Occipital lobe (tissue), 3 donors: ENCODE measurements at places on chromosomes 12 and 14.

DNA sequence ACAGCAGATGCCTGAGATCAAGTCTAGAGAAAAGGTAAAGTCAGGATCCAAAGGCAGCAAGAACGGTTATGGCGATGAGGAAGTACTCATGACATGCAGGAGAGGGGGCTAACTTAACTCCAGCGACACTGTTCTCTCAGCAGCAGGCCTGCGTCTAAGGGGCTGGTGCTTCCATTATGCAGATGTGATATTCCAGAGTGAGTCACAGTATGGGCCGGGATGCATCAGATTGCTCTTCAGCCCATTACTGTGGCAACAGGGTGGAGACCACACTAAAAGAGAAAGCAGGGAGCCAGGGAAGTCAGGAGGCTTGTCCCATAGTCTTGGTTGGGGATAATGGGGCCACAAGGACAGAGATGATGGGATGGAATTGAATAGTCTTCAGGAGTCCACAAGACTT lies 151.8 kb upstream of the NTF3 start:
- no peak for DNase-seq

GRCh38 chr14:97155814-97156213 lies 358.6 kb downstream of the VRK1 start:
- DNase-seq, result no peak

DNA sequence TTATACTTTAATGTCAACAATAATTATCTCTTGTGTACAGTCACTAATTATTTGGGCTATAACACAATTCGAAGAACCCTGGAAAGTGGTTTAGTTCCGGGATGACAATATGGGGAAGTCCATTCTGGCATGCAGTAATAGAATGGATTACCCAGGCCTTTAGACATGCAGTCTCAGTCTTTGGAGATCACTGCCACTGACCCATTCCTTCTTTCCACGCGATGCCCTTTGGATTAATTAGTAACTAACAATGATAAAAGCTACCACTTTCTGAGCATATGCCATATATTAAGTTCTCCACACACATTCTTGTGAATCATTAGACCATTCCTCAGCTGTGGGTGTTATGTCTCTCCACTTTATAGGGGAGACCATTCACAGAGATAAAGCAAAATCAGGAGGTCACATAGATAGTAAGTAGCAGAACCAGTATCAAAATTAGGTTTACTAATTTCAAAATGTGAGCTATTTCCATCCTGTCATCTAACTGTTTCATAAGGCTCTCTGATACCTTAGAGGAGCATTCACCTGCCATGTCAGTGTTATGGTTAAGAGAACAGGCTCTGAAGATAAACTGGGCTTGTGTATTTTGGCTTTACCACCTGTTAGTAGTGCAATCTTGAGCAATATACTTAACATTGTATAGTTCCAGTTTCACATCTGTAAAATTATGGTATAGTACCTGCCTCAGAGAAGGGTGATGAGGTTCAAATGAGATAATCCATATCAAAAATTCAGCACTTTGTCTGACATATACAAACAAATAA lies 27.2 kb upstream of the KCNJ8 start:
- no peak for DNase-seq

- DNase-seq, result no peak
Measured at GRCh38 chr14:72024504-72024903, 92.3 kb downstream of the RGS6 start.

DNA sequence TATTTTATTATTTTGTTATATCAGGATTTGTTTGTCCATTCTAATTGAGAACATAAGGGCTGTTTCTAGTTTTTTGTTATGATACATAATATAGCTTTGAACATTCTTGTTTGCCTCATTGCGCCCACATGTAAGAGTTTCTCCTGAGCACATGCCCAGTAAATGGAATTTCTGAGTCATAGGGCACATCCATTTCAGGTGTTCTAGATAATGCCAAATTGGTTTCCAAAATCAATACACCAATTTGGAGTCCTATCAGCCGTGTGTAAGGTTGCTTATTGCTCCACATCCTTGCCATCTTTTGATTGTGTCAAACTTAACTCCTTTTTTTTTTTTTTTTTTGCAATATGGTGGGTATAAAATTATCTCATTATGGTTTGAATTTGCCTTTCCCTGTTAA lies 97.9 kb upstream of the RESF1 start:
- DNase-seq, result no peak

- DNase-seq, result no peak
Measured at GRCh38 chr12:105860561-105861207, 278.1 kb downstream of the NUAK1 start.

- no peak for DNase-seq
Measured at GRCh38 chr14:31945074-31945613, 132.0 kb upstream of the ARHGAP5 start.

DNA sequence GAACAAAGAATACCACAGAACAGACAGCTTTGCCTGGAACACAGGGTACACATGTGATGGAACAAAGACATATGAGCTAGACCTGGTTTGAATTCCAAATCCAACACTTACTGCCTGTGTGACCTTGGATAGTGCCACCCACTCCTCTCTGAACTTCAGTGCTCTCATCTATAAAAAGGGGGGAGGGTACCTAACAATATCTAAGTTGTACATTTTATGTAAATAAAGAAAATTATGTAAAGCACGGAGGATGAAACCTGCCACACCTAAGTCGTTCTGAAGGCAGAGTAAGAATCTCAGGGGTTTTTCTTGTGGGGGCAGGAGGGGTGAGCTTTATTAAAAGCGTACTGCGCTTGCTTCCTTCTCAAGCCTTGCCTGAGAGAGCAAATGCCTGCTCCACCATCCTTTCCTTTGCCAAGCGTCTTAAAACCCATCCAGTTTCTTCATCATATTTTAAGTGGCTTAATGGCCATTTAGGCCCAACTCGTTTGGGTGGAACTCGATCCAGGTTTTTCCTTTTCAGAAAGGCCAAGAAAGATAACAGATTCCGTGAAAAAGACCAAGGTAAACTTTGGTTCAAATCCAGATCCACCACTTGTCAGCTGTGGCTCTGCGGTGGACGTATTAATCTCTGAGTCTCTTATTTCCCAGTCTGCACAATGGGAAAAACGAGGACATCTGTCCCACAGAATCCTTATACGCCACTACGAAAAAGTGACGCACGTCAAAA lies 946 bp downstream of the DDX24 start:
- DNase-seq, result no peak

- no peak for DNase-seq
Measured at GRCh38 chr12:45010059-45010458, 40.8 kb downstream of the DBX2 start.

DNA sequence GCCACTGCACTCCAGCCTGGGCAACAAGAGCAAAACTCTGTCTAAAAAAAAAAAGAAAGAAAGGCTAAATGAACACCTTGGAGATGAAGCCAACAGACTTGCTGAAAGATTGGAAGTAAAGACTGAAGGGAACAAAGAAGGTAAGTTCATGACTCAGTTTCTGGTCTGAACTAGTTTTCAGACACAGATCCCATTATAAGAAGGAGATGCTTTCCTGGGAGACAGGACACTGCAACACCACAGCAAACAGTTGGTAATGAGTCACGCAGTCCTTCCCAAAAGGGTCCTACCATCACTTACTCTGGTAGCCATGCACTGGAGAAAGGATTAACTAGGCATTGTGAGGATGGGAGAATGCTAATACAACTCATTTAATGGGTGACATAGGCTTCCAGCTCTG lies 97.2 kb downstream of the SSPN start:
- no peak for DNase-seq

- no peak for DNase-seq
Measured at GRCh38 chr12:89863968-89864367, 155.3 kb upstream of the ATP2B1 start.

GRCh38 chr14:31864937-31865855 lies 211.9 kb upstream of the ARHGAP5 start:
- no peak for DNase-seq

DNA sequence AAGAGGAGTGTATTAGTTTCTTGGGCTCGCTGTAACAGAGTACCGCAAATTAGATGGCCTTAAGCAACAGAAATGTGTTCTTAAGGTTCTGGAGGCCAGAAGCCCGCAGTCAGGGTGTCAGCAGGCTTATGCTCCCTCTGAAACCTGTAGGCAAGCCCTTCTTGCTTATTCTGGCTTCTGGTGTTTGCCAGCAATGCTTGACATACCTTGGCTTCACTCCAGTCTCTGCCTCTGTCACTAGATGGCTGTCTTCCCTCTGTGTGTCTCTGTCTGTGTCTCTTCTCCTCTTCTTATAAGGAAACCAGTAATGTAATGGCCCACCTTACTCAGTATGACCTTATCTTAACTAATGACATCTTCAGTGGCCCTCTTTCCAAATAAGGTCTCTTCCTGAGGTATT lies 85.1 kb downstream of the DERA start:
- no peak for DNase-seq

DNA sequence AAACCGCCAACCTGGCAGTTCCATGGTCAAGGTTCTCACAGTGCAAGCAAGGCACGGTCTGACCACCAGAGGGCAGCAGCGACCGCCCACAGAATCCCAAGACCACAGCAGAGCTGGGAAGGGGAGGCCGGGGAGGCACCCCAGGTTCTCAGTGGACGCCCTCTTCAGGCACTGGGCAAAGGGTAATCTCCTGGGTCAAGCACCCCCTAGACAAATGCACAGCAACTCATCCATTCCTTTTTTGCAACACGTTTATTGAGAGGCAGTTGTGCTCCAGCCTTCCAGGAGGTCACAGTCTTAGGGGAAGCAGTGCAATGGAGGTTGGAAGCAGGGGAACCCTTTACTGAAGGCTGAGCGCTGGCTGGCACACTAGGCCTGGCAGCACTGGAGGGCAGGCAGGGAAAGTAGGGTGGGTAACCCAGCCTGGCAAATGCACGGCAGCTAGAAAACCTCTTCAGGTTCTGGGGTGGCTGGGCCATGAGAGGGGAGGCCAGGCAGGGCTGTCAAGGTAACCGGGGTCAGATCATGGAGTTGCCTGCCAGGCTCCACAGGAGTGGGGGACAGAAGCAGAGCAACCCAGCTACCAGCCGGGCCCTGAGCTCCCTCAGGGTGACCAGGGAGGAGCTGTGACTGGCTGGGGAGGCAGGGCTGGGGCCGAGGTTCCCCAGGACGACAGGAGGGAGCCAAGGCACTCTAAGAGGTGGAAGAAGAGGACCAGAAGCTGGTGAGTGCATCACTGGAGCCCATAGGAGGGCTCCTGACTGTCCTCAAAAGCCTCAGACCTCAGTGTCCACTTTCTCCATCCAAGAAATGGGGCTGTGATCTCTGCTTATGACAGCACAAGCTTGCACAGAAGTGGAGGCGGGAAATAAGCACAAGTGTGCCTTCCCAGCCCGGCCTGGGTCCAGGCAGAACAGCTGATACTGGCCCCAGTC lies 1.8 kb upstream of the RHOF start:
- peak; percentile 62 for DNase-seq

GRCh38 chr14:50026396-50026795 lies 90.0 kb downstream of the VCPKMT start:
- DNase-seq, result no peak

DNA sequence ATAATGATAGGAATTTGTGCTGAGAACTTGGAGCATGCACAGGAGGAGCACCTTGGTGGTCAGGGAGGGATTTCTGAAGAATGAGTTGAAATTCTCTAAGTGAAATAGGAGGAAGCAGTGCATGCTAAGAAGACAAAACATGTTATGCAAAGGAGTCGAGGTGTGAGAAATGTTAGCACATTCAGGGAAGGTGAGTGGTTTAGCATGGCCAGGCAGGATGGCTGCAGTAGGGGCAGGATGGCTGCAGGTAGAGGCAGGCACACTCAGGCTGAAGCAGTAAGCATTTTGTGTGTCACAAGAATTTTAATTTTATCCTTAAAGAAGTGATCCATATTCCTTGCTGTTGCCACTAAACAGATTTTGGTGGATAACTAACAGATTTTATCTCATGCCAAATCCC lies 46.3 kb downstream of the CATSPERB start:
- no peak for DNase-seq

- DNase-seq, result no peak
Measured at GRCh38 chr12:113203852-113204760, 17.2 kb upstream of the TPCN1 start.

DNA sequence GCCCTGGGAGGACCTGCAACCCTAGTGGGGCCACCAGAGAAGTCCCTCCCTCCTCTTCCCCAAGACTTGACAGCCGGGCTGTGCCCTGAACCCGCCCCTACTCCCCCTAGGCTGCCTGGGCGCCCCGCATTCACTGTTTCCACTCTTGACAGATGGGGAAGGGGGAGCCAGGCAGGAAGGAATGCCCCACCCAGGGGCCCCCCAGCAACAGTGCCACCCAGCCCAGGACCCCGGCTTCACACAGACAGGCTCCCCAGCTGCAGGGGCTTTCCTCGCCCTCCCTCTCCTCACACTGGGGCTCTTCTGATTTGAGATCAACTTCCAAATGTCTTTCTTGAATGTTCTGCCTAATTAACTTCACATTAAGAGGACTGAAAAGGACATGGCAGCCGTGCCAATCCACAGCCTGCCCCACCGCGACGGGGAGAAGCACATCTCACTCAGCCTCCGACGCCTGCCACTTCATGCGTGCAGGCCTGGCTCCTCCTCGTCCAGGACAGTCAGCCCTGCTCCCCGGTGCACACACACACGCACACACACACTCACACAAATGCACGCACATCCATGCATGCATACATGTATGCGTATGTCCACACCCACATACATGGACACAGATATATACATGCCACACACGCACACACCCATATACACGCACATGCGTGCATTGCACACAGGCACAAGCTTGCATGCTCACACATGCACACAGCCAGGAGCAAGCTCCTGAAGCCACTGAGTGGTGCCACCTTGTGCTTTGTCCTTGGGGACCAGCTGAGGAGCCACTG lies 19.6 kb upstream of the C14orf180 start:
- no peak for DNase-seq

DNA sequence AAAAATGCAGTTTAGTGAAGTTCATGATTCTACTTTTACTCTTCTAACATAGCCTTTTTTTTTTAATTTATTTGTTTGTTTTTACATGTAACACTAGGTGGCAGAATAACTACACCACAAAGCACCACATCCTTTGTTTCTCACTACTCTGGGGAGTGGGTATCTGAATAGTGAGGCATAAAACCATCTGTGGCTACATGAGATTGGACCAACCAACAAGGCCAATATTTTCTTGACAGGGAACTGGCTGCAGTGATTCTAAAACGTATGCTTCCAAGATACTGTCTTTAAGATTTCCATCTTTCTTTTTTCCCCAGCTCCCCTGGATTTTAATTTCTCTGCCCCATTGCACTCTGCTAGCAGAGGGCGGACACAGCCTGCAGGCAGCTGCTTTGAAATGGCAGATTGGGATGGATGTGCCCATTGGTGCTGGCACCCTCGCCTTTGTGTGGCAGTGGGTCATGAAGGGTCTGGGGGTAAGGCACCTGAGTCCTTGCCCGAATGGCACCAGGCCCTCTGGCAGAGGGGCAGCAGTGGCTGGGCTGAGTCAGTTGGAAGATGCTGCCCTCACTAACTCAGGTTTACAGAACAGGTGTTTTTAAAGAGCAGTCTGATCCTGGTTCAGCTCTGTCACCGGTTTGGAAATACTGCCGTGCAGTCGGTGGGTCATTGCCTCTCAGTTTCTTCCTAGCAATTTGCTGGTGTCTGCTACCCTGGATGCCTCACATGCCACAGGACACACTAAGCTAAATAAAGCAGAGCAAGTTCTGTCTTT lies 429.1 kb downstream of the RAD51B start:
- no peak for DNase-seq

- no peak for DNase-seq
Measured at GRCh38 chr12:1080520-1081223, 89.6 kb downstream of the ERC1 start.

GRCh38 chr14:63996625-63997220 lies 143.9 kb downstream of the SYNE2 start:
- no peak for DNase-seq

GRCh38 chr12:41142376-41142775 lies 45.7 kb upstream of the PDZRN4 start:
- no peak for DNase-seq

GRCh38 chr14:103909531-103910261 lies 18.6 kb upstream of the TDRD9 start:
- DNase-seq, result no peak
